Right hindlimb (tissue), 1 donor: ENCODE measurements at places on chromosomes 2 and 18.
A peak's percentile ranks its signal among the peaks of the same experiment; 100 is the strongest.

DNA sequence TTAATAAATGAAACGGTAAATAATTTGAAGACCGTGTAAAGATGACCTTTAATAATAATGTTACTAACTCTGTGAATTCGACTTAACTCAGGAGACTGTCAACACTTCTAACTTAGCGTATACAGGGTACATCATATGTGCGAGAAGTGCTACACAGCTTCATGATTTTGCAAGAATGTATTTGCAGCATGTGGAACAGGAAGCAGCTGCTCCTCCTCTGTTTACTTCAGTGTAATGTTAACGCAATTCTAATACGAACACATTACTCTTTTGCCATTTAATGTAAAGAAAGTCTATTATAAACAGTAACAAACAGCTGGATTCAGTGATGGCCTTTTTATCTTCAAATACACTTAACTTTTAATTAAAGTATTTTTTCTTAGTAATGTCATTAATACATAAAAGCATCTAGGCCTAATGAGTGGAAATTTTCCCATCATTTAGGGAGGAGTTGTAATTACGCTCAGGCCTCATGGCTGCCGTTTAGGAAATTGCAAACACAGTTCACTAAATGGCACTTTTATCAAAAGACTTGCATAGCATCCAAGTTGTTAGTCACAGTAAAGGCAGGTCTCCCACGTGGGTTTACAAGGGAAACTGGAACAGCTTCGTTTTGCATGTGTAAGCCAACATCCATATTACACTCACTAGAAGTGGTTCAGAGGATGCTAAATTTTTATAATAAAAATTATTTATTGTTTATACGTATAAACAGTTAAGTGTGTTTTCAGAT lies 635.7 kb downstream of the FBXO15 start:
- no peak for DNase-seq

DNA sequence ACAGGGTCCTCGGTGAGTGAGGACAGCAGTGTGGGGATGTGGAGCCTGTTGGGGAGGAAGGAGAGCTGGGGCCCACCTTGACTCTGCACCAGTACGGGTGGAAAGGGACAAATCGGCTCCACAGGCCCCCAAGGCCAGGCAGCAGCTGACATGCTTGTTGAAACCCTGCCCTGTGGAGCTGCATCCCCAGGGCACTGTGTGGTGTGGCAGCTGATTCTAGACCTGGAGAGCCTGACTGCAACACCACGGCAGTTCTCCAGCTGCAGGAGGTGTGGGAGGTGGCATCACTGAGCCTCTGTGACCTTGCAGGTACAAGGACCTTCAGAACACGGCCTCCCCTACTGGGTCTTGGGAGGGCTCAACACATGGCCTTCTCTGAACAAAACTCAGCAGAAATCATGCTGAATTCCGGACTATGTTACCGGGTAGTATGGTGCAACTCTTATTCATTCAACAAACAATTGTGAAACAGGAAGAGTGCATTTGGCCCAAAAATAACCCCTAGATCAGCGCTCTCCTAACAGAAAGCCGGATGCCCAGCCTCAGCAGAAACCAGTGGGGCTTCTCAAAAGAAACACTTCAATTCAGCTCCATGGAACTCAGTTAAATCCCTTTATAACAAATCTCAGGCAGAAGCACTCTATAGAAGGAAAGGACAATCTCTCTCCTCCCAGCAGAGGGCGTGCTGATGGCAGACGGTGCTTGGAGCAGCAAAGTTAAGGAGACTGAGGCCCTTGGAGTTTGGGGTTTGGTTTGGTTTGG lies 104.4 kb upstream of the SALL3 start:
- no peak for DNase-seq

GRCh38 chr2:164954186-164954585 lies 1.1 kb downstream of the SLC38A11 start:
- no peak for DNase-seq

DNA sequence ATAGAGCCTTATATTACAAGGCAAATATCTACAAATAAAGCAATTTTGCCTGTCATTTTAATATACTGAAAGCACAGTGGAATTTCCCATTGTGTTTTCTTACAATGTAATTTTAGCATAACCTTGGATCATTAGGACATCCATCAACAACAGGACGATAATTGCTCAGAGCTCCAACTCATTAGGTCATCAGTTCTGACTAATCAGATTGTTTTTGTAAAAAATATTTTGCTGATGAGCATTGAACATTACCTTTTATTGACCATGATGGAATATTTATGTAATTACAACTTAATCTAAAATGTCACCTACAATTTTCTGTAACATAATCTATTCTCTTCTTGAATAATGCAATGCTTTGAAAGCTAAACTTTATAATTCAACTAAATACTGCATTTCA lies 215.3 kb upstream of the DSEL start:
- no peak for DNase-seq

GRCh38 chr2:23268467-23269263 lies 116.3 kb upstream of the KLHL29 start:
- no peak for DNase-seq

DNA sequence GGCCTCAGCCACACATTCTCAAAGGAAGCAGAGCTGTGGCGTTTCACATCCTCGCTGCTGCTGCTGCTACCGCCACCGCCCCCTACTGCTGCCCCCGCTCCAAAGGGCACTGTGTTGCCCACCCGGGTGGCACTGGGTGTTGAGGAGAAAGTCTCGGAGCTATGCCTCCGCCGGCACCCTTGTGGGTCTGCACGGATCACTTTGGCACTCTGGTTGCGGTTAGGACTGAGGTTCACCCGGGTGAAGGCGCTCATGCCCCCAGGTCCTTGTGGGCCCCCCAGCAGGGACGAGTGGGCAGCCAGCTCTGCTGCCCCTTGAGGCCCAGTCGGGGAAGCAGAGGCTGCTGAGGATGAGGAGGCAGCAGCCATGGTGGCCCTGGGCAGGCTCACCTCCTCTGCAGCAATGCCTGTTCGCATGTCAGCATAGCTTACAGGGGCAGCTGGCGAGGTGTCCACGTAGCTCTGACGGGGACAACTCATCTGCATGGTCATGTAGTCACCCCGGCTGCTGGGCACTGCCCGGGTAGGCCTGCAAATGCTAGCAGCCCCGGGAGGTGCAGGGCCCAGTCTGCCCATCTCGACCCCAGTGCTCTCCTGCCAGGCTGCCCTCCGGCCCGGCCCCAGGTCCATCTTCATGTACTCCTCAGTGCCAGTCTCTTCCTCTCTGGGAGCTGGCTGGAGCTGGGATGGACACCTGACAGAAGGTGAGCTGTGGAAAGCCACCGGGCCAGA lies 4.2 kb downstream of the IRS1 start:
- peak; percentile 32 for DNase-seq

DNA sequence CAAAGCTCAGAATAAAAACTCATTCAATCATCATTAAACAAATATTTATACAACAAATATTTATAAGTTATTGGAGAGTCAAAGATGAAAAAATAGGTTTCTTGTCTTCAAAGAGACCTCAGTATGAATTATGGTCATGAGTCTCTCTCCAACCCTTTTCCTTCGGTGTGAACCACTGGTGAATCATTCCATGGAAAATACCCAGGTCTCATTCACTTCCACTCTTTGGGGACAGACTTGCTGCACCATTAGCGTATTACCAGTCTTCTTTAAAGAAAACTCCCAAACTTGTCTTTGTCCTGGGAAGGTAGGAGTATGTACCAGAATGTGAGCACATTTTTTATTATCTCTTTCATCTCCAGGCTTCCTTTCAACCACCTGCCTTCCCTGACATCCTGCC lies 257.4 kb upstream of the RBMS1 start:
- DNase-seq: no peak

- no peak for DNase-seq
These were observed 321.4 kb downstream of the AFF3 start for GRCh38 chr2:99821039-99821438.

GRCh38 chr2:145199042-145199441 lies 679.1 kb upstream of the ZEB2 start:
- no peak for DNase-seq

DNA sequence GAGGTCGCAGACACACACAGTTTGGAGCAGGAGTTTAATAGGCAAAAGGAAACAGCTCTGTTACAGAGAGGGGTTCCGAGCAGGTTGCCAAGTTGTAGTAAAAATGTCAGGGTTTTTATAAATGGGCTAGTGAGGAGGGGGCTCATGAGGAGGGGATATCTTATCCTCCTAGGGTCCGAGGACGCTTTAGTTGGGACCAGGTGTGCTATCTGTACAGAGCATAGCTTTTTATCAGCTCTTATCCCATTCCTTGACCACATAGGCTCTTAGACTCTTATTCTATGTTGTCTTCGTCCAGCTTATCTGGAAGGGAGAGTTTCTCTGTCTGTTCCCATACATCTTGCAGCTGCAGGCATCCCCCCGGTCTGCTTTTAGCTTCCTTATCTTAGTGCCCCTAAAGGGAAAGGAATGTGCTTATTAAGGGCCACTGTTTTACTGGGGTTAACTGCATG lies 44.7 kb downstream of the PDK1 start:
- DNase-seq: no peak

- DNase-seq: no peak
These were observed 48.2 kb downstream of the MAPRE2 start for GRCh38 chr18:35089382-35089781.

DNA sequence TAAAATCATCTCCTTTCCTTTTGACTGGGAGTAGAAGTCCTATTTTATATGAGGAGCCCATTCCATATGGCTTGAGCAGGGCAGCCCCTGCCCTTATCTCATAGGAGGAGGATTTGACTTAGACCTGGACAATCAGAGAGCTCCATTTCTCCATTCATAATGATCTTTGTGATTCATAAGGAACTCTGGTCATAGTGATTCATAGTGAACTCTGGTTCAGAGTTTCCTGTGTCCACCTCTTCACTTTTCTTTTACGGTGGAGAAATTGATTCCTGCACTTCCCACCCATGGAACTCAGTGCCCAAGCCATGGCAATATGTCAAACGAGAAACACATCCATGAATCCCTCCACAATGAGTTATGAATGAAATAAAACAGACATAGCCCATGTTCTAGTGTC lies 12.8 kb upstream of the MYO3B start:
- no peak for DNase-seq

- no peak for DNase-seq
These were observed 77.4 kb downstream of the RTP5 start for GRCh38 chr2:241947004-241947350.

- no peak for DNase-seq
These were observed 418.0 kb upstream of the ST6GAL2 start for GRCh38 chr2:107303964-107304363.

- DNase-seq: peak; percentile 34
These were observed 100.7 kb downstream of the NUP35 start for GRCh38 chr2:183224948-183225347.

DNA sequence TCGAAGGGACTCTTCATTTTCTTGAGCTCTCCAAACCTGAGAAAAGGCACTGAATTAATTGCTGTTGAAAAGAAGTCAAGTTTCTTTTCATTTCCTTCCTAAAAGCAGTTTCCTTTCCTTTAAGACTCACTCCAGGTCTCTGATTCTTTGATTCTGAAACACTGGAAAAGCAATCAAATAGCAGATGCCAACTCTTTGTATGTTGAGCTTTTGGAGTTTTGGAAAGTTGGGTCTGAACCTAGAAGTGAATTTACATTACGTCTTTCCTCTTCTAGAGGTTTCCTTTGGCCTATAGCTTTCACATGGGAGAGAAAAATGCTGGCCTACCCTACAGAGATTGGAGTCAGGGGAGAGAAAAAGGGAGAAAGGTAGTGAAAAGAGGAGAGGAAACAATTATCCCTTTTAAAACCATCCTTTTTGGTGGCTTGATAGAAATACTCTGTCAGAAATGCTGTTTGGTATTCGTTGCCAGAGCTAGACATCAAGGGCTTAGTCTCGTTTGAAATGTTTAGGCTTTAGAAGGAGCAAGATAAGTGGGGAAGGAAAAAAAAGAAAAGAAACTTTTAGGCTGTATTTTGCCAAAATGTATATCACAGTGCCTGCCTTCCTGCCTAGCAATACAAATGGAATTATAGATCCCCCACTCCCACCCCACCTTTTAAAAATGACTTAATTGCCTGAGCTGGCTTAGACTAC lies 187.7 kb downstream of the PRPF40A start:
- DNase-seq: no peak

GRCh38 chr2:171297956-171298355 lies 135.8 kb downstream of the METTL8 start:
- no peak for DNase-seq

DNA sequence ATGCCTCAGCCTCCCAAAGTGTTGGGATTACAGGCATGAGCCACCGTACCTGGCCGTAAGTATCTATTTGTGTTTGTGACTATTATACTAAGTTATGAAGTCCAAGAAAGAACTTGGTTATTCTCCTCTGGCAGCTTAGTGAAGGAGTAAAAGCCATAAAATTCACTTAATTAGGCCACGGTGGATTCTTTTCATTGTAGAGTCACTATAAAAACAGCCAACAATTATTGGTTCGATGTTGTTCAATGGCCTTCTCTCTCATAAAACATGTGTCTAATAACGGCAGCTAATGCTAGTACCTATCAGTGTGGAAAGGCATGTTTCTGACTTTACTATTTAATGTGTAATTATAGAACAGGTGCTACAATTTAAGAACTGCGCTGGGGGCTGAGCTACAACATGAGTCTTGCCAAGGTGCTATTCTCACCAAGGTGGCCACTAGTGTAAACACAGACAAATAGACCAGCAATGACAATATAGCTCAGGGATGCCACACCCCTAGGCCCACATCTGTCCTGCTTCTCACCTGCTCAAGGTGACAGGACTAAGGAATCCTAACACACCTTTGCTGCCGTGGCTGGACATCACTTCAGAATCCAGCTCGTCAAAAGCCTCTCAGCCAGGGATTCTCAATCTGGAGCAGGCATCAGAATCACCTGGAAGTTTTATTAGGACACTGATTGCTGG lies 17.2 kb downstream of the ATP8B1 start:
- no peak for DNase-seq

GRCh38 chr2:73827018-73827417 lies 1.7 kb upstream of the STAMBP start:
- DNase-seq: no peak

DNA sequence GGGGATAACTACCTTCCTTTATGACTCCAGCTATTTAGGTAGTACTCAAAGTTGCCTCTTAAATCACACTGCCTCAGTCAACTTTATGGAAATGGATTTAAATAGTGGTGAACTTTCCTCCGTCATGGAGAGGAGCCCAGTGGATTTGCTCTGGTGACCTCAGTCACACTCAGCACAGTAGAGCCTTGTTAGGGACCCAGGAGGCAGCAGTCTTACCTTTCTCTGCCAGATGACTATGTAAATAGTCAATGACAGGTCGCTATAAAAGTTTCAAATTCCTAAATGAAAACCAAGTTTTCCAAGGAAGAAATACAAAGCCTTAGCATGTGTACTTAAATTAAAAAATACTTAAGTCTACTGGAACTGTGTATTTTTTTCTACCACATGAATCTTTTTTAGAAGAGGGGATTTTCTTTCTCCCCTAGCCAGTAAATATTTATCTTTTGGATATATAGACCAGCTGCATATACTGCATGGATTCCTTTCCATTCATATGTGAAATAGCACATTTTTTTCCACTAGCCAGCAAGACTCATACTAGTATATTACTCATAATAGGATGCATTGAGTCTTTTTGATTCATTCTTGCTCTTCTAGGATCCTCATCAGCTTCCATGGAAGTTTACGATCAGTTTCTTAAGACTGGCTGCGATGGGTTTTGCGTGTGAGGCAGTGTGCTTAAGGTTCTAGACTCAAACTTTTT lies 147.1 kb downstream of the FMNL2 start:
- no peak for DNase-seq
